ENCODE measurements at places on chromosomes 6 and 20. TPM values are rescaled to one million over a fixed set of nuclear protein-coding genes. Genes with fewer than 3 reads are reported as not detected.

MROH8 gene
- 0.32 TPM for total RNA-seq

NEDD9 gene
- 36.9 TPM for total RNA-seq

ZFP57 gene
- total RNA-seq, result not detected

GRCh38 chr6:107684996-107685395 lies 139.1 kb downstream of the SCML4 start:
- no peak for ATAC-seq

DNA sequence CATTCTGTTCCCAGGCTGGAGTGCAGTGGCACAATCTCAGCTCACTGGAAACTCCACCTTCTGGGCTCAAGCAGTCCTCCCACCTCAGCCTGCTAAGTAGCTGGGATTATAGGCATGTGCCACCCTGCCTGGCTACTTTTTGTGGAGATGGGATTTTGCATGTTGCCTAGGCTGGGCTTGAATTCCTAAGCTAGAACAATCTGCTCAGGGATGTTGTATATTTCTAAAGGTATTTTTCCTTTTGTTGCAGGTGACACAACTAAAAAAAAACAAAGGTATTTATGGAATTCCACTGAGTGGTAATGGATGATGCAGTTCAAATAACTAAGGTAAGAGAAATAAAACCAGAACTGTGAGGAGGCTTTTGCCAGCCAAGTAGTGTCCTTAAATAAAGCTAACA lies 49.7 kb downstream of the PTPRA start:
- no peak for ATAC-seq

DNA sequence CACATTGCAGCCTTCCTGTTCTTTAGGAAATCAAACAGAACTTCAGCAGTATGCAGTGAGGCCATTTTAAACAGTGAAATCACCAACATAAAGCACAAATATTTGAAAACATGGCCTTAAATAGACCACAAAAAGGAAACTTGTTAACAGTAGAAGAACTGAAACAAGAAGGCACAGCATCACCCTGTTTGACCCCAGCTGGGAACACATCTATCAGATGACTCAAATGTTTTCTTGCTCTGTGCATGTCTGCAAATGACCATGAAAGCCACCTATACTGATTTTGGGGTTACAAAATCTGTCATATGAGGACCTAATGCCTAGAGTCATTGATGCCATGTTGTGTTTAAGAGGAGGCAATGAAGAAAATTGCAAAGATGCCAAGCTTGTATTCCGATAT lies 123.8 kb upstream of the ADGRF1 start:
- ATAC-seq, result no peak

DNA sequence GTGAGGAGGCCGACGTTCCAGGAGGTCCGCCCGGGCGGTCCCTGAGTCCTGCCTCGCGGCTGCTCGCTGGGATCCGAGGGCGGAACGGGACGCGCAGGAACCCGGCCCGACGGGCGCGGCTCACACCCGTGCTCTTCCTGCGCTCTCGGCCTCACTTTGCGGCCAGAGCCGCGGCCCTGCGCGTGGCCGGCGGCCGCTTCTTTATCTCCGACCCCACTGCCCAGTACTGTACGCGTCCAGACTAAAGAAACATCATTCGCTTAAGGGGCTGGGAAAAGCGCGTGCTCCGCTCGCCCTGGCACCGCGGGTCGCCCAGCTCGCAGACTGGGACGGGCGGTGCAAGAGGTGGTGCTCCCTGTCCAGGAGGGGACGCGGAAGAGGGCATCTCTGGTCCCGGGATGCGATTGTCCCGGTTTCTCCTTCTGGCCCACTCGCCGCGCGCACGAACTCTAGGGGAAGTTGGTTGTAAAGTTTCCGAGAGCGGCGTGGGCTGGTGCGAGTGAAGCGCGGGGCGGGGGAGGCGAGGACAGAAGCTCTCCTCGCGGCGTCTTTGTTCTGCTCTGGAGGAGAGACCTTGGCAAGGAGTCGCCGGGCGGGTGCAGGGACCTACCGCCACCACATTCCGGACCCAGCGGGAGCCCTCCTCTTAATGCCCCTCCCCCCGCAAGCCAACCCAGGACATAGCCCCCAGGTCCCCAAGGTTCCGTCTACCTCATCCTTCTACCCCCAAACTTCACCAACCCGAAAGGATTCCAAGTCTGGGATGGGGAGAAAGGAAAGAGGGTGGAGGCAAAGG lies 71.0 kb downstream of the SOX4 start:
- ATAC-seq, result no peak

DNA sequence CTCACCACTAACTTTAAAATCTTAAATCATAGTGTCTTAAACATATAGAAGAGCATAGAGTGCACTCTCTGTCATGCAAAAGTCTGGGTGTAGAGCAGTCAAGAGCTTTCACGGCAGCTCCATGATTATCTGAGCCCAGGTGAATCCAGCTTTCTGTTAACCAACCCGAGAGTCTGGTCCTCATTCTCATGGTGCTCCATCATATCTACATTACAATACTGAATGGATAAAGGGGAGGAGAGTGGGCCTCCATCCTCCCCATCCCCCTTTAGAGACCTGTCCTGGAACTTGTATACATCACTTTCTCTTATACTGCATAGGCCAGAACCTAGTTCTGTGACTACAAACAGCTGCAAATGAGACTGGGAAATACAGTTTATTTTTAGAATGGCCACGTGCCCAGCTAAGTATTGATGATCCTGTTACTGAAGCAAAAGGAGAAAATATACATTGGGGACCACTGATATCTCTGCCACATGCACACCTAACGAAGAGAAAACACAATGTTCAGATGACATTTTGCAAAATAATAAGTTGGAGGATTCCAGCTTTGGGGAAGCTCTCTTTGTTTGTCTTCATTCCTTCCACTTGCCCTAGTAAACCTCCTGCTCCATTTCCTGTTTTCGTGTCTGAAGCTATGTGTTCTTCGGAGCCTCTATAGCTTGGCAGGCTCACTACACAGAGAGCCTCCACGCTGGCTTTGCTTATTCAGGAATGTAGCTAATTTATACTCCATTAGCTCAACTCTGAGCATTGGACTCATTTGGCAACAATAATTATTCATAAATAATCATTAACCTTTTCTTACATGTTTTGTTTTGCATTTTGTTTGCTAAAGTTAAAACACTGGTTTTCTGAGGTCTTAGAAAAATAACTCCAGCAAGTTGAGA lies 110.1 kb downstream of the IYD start:
- ATAC-seq, result no peak

DNA sequence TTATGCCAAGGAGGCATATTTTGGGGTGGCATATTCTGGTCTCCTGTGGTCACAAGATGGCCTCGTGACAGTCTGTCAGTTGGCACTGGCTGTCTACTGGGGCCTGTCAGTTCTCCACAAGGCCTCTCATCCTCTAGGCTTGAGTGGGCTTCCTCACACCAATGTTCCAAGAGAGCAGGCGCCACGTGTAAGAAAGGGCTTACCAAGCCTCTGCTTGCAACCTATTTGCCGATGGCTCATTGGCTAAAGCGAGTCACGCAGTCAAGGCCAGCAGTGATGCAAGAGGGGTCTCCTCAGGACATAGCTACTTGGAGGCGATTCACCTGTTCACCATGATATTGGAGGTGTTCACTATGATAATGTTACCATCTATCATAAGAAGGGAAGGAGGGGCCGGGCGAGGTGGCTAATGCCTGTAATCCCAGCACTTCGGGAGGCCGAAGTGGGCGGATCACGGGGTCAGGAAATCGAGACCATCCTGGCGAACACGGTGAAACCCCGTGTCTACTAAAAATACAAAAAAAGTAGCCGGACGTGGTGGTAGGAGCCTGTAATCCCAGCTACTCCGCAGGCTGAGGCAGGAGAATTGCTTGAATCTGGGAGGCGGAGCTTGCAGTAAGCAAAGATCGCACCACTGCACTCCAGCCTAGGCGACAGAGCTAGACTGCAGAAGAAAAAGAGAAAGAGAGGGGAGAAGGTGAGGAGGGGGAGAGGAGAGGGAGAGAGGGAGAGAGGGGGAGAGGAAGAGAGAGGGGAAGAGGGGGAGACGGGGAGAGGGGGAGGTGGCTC lies 35.3 kb downstream of the C6orf52 start:
- no peak for ATAC-seq

DNA sequence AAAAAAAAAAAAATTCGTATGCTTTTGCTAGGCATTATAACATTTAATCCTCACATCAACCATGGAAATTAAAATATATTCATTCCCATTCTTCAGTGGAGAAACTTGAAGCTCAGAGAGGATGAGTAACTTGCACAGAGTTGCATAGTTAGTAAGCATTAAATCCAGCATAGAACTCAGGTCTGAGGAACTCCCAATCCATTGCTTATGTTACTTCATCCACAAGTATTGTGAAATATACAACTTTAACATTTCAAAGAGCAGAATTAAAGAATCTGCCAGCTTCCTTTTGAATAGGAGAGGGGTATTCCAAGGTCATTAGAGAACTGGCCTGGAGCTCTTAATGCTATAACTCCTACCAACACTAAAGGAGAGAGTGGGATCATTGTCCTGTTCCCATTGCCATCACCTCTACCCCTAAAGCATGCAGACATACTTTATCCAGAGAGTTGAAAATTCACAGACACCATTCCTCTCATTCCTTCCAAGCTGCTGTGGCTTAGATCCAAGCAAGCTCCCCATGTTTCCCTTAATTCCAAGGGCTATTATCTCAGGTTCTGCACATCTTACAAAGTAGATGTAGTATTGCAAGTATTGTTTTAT lies 91.9 kb downstream of the FLRT3 start:
- ATAC-seq, result no peak

All from activated T-helper 17 cell treated with anti-CD3 and anti-CD28 coated beads, Interleukin-2, amount 50 U/mL, for 72 hours (primary cell).